ENCODE measurements at places on chromosomes 6 and 20.
A peak's percentile ranks its signal among the peaks of the same experiment; 100 is the strongest.

DNA sequence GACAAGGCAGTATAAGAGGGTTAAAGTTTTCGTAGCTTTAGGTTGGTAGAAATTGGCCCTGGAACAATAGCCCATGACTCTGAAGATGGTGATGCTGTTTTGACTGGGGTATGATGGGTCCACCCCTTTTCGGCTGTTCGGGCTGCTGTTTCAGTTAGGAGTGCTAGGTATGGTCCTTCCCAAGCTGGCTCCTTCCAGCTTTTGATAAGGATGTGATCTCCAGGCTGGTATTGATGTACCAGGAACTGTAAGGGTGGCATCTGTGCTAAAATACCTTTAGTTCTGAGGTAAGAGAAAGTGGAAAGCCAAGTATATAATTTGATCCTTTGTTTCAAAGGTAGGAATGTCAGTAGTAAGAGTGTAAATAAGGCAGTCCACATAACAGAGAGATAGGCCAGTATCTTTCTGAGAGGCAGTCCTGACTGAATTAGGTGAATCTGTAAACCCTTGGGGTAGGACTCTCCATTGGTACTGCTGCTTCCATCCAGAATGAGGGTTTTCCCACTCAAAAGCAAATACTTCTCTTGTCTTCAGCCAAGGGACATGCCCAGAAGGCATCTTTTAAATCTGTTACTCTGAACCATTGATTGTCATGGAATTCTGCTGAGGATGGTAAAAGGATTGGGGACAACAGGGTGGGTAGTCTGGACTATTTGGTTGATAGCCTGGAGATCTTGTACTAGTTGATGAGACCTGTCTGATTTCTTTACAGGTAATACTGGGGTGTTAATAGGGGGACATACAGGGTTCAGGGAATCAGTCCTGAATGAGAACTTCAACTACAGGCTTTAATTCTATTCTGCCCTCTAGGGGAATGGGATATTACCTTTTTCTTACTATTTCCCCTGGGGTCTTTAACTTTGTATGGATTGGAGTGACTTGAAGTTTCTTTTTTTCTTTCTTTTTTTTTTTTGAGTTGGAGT is 6.1 kb upstream of the ZNFX1 start:
- DNase-seq, result peak; percentile 44

DNA sequence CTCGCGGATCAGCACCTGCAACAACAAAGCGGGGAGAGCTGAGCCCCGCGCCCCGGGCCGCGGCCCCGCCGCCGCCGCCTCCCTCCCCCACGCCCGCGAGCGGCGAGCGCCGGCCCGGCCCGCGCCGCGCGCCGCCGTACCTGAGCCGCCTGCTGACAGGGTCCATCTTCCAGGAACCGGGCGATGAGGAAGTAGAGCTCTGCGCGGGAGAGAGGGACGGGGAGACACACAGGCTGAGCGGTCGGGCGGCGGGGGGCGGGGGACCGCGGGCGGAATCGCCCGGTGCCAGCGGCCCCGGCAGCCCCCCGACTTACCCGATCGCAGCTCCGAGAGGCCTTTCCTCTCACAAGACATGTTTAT is 359 bp downstream of the PHIP start:
- DNase-seq, result no peak

DNA sequence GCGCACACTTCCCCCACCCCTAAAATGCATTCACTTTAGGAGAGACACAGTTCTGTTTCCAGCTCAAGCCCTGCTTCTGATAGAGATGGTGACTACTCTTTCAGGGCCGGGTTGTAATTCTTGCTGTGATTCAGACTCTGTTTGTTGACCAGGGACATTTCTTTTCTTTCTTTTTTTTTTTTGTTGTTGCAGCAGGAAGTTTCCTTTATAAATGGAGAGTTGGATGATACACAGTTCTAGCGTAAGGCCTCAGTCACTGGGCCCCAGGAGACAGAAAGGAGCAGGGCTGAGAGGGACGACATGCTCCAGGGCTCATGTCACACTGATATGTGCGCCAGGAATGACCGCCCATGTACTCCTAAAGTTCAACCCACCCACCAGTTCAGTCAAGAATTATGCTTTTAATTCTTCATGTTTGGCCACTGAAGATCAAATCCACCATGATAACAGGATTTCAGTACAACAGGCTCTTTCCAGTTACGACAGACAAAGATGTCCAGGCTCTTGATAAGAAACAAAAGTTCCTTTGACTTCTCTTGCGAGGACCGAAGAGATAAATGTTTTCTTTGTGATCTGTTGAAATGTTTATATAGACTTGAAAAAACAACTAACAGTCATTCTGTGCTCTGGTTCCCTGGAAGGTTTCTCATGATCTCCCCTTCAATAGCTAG is 142.5 kb downstream of the CD164 start:
- DNase-seq, result no peak

- DNase-seq, result no peak
Measured at GRCh38 chr6:13807696-13808095, 6.7 kb downstream of the MCUR1 start.

DNA sequence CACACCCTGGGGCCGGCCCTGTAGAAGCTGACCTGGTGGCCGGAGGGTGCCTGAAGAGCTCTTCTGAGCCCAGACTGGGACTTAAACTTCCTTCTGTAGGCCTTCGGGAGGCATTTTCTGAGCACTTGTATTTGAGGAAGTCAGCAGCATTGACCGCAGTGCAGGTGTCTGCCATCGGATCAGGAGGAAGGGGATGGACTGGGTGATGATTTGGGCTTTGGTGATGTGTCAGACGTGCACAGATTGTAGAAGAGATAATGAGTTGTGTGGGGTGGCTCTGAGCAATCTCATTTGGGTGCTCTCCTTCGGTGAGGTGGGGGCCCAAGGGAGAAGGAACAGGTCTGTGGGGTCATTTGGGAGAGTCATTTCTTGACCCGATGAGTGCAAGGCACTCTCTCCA is 150.9 kb downstream of the ARID1B start:
- DNase-seq, result peak; percentile 32

DNA sequence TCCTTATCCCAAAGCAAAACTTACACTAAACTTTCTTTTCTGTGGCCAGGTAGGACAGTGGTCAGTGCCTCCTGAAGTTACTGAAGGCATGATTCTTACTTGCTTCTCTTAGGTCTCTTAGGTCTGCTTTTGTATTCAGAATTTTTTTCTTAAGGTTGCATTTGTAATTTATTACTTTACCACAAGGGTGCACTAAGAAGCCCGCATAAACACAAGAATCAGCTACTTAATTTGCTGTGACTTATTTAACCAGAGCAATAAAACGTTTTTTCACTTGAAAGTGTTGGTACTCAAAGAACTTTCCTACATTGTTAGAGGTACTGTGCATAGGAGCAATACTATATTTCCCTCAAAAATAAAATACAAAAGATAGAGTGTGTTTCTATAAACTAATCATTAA is 75.4 kb upstream of the LAMA2 start:
- no peak for DNase-seq

- DNase-seq, result peak; percentile 62
Measured at GRCh38 chr6:28225056-28225834, at the start of gene ZSCAN9. TSS of gene ZSCAN9 (plus strand) at chr6:28225275. CDS start at chr6:28227085, 1,810 bp downstream.

- no peak for DNase-seq
Measured at GRCh38 chr20:38191654-38192053, 26.6 kb upstream of the TGM2 start.

- peak; percentile 77 for DNase-seq
Measured at GRCh38 chr6:33126101-33126714, 50.4 kb downstream of the HLA-DPB1 start.

GRCh38 chr6:128713461-128713860 is 169.5 kb upstream of the LAMA2 start:
- no peak for DNase-seq

DNA sequence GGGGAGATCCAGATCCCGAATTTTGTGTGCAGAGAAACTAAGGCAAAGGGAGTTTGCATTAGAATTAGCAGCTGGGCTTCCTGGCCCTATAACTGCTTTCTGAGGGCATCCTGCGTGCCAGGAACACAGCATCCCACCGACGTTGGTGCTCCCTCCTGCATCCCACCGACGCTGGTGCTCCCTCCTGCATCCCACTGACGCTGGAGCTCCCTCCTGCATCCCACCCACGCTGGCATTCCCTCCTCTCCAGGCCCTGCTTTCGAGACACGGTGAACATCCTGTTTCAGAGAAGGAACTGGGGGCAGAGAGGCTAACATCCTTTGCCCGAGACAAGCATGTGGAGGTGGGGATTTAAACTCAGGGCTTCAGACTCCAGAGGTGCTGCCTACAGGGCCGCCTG is 44.4 kb downstream of the DACT2 start:
- DNase-seq, result no peak

GRCh38 chr20:14829906-14830305 is 492.5 kb upstream of the FLRT3 start:
- DNase-seq, result no peak

DNA sequence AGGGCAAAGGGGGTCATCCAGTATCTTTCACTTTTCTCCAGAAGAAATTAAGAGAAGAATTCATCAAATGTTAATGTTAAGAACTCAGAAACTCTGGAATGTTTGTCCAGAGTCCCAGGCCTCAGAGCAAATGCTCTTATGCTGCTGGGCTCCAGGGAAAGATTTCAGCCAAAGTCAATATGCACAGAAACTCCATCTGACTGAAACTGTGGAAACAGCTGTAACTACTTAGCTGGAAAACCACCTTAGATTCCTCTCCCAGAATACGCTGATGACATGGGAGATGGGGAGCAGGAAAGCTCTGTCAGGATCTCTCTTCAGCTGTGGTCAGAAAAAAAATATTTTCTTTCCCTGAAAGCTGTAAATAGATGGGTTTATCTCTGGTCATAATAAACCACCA is 559.6 kb downstream of the RFPL4B start:
- no peak for DNase-seq

- DNase-seq, result no peak
Measured at GRCh38 chr6:155400654-155400965, 55.0 kb downstream of the NOX3 start.

GRCh38 chr20:17635332-17636244 is 46.5 kb downstream of the RRBP1 start:
- no peak for DNase-seq

Data from activated T-cell treated with anti-CD3 and anti-CD28 coated beads, Interleukin-2, amount 50 U/mL, for 48 hours (primary cell).